ENCODE measurements at places on chromosomes 4 and X. TPM values are rescaled to one million over a fixed set of nuclear protein-coding genes. Genes with fewer than 3 reads are reported as not detected.
A peak's percentile ranks its signal among the peaks of the same experiment; 100 is the strongest.

REST gene
- 86.8 TPM for total RNA-seq

CLDN24 gene
- not detected for total RNA-seq

LDB2 gene
- total RNA-seq, result 4.6 TPM

CDKL2 gene
- 2.1 TPM for total RNA-seq

NEIL3 gene
- 5.9 TPM for total RNA-seq

MSL3 gene
- 23.2 TPM for total RNA-seq

JCHAIN gene
- total RNA-seq, result 0.16 TPM

GRCh38 chrX:108029928-108030711 lies 14.7 kb upstream of the VSIG1 start:
- DNase-seq, result no peak

GRCh38 chr4:136920092-136920881 lies 612.0 kb downstream of the PCDH18 start:
- no peak for DNase-seq

DNA sequence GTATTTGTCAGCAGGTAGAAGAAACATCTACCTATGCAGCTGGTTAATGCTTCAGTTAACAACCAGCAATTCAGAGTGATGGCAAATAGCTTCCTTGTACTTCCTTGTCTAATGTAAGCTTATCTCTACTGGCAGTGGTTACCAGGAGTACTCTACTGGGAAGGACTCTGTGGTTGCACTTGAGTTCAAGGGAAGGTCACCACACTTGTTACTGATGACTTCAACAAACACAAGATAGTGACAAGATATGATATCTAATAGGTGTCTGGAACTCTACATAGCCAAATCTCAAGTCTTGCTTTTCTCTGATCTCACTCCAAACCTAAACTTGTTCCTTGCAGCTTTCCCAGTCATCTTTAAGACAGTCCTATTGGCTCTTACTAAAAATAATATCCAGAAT lies 1644.9 kb upstream of the TENM3 start:
- no peak for DNase-seq

GRCh38 chr4:165806613-165807012 lies 66.4 kb upstream of the TLL1 start:
- no peak for DNase-seq

DNA sequence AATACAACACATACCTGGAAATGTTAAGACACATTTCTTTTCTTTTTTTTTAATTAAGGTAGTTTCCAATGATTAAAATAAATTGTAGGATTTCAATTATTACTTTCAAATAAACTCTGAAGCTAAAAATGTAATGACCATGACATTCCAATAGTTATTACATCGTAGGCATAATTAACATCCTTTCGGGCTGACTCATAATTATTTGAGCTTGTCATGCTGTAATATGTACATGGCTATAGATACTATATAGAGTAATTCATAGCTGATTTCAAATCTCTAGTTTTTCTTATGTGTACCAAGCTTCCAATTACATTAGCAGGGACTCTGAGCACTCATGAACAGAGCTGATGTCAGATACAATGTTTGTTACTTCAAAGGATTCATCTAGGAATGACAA lies 125.7 kb upstream of the GABRG1 start:
- DNase-seq, result no peak

DNA sequence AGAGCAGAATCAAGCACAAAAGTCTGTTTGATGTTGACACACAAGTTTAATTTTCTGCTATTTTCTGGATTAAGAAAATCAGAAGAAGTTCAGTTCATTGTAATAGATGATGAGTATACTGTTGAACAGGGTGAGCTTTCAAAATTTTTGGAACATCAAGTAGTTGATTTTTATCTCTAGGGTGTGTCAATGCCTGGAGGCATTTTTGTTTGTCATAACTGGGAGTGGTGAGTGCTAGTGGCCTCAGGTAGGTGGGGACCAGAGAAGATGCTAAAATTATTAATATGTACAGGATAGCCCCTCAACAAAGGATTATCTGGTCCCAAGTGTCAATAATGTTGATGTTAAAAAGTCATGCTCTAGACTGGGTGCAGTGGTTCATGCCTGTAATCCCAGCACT lies 279.7 kb upstream of the GNPDA2 start:
- DNase-seq, result no peak

- no peak for DNase-seq
Observed at GRCh38 chr4:57789666-57790065, 679.5 kb upstream of the IGFBP7 start.

- DNase-seq, result no peak
Observed at GRCh38 chr4:105933083-105933482, 37.8 kb downstream of the NPNT start.

DNA sequence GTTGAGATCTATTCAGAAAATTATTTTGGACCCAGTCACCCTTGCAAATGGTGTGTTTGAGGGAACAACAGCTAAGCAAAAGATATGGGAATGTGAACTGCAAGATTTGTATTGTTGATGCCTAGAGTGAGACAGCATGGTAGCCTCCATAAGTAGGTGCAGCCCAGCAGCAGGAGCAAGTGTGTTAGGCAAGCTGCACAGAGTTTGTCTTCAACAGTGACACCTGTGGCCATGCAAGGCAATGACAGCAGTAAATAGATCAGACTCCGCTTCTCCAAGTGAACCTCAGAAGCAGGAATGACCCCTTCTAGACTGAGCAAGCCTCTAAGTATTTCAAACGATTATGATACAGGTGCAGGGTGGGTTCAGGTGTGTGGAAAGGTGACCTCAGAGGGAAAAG lies 133.4 kb upstream of the MSX1 start:
- DNase-seq, result no peak

DNA sequence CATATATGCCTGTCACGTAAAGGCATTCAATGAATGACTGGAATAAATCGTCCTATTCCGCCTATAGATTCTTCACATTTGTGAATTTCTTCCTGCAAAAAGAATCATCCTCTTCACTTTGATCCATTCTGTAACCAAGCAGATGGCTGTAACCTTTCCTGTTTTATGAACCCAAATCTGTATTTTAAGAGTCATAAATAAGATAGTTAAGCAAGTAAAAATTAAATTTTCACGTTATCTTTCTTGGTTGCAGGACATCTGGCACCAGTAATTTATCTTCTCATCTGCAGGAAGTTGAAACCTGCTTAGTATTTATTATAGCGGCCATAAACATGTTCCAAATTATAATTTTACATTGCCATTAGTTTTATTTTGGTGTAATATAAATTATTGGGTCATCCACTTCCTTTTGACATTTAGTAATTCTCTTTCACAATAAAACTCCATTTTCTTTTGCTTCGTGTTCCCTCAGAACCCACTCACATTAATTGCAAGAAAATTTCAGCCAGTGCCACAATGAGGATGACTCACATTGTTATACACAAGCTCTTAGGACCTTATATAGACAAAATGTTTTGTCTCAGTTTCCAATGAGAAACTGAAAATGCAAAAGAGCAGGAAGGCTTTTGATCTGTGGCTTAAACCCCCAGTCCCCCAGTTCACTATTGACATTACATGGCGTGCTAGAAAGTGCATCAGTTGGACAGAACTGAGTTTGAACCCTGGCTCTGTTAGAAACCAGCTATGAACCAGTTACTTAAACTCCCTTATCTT lies 51.1 kb downstream of the TMEM156 start:
- no peak for DNase-seq

DNA sequence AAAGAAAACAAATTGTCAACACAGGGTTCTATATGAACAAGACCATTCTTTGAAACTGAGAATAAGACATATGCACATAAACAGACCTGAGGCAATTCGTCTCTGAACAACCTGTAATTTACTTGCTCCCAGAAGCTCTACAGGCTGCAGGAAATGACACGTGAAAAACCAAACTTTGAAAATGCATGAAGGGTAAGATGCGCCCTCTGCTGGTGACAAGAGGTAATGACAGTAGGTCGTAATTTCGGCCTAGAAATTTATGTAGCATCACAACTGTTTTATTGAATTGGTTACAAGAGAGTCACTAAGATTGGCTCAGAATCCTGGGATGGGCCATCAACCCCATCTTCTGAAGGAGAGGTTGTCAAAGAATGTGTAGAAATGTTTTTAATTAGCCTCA lies 276.5 kb downstream of the PPP4R3C start:
- DNase-seq, result no peak

DNA sequence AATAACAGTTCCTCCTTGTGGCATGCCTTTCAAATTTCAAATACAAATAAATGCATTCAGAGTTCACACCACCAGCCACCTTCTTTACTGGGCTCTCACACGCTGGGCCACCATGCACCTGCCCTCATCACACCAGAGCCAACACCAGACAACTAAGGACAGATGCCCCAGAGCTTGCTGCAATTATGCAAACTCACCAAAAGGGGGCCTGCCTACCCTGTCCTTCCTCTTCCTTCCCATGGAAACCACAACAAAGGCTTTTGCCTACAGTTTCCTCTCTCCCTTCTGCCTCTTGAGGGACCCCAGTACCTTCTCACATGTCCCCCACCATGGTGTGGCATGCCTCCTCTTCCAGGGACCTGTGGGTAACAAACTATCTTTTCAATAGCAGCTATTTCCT lies 1333.9 kb upstream of the TENM3 start:
- no peak for DNase-seq

DNA sequence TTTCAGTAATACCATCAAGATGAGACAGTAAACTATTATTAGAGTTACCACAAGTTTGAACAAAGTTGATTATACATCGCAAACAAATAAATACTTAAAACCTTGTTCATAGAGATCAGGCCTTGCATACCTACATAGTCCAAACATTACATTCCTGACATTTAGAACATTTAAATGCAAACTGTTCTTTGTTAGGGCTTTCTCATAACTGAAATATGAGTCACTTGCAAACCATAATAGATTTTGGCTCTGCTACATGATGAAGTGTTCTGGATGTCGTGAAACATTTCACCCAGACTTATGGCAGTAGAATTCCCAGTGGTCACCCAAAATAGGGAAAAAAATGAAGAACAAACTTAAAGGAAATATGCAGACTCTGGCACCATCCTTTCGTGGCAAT lies 75.0 kb downstream of the FAT4 start:
- DNase-seq, result no peak

DNA sequence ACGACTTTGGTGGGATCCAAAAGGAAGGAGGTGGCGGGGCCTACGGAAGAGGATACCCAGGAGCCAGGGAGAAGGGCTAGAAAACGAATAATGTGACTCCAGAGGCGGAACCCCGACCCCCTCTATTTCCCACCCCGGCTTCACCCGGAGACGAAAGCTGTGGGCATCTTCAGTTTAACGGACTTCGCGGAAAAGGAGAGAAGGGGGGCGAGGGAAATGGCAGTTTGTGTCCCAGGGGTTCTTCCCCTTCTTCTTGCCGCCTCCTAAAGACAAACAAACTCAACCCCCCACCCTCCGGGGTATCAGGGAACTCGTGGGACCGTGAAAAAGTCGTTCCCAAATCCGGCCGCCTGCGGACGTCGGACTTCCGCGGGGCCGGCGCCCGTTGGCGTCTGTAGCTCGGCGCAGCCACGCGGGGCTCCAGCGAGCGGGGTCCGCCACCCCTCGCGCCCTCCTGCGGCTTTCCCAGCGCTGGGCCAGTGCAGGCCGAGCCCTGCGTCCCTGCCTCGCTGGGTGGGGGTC lies 3.6 kb upstream of the LEF1 start:
- DNase-seq, result peak; percentile 31

GRCh38 chr4:7295911-7296660 lies 103.7 kb downstream of the SORCS2 start:
- DNase-seq, result peak; percentile 53

- DNase-seq, result peak; percentile 37
Observed at GRCh38 chrX:39820938-39821708, 276.6 kb downstream of the BCOR start.

DNA sequence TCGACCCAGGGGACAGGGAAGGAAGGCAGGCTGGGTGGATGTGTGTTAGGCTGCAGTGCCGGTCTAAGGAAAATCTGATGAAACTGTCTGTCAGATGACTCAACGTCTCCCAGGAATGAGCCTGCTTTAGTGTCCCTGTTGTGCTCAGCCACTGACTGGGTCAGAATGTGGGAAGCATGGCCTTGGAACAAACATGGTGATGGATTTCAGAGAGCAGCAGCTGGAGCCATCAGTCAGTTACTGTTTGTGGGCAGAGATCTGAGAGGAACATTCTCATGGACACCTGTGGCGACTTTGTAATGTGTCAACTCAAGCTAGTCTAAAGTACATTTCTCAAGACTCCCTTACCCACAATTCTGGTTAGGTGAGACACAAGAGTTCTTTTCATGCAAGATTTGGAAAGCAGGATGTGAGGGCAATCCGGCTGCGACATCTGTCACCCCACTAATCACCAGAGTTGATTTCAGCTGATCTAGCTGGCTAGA lies 63.2 kb downstream of the ANAPC10 start:
- DNase-seq, result no peak

DNA sequence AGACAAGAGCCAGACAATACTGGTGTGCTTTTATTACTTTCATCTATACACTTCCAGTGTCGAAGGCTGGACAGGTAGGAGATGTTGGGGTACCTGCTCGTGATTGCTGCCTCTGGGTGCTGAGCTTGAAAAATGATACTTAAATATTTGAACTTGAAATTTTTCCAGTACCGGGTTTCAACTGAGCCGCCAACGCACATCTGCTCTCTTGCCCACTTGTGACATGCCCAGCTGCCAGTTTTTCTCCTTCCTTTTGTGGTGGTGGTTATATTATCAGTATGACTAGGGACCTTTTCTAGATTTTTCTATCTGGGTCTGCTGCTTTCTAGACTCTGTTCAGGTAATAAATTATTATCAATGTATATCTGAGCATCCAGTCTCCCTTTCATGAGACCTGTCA lies 3.4 kb downstream of the OGT start:
- no peak for DNase-seq

- DNase-seq, result no peak
Observed at GRCh38 chr4:153971899-153972298, 183.0 kb upstream of the SFRP2 start.

DNA sequence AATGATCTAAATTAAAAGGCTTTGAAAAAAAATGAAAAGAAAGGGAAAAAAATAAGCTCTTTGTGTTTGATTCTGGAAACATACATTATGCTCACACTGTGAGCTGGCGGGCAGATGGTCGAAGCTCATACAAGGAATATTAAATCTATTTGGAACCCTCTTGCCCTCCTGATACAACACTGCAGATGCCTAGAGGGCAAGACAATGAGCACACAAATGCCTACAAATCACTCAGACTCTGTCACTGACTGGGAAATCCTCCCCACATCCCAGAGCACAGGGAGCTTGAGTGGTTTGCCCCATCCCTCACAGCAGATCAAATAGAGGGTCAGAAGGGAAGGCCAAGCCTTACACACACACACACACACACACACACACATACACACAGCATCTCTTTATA lies 320.4 kb downstream of the HNRNPD start:
- no peak for DNase-seq

GRCh38 chr4:183256756-183257385 lies 63.2 kb downstream of the CLDN22 start:
- DNase-seq, result no peak

DNA sequence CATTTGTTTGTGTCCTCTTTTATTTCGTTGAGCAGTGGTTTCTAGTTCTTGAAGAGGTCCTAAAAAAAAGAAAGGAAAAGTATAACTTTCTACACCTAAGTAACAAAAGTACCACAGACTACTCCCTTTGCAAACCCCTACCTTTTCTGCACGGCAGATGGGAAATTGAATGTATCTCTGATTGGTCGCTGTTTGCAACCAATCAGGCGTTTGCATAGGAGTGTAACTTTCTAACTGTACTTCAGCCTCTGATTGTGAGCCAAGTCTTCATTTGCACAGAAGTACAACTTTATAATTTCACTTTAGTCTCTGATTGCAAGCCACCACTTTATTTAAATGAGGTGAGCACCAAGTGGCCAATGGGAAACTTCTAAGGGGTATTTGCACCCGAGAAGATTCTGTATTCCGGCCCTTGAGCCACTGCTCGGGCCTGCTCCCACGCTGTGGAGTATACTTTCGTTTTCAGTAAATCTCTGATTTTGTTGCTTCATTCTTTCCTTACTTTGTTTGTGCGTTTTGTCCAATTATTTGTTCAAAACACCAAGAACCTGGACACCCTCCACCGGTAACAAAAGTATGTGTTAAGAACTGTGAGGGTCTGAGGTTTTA lies 40.3 kb upstream of the FHL1 start:
- no peak for DNase-seq

All from mesothelial cell of epicardium (in vitro differentiated cells).